Left forelimb (tissue), 1 donor: ENCODE measurements at places on chromosomes 5 and 9.
A peak's percentile ranks its signal among the peaks of the same experiment; 100 is the strongest.

DNA sequence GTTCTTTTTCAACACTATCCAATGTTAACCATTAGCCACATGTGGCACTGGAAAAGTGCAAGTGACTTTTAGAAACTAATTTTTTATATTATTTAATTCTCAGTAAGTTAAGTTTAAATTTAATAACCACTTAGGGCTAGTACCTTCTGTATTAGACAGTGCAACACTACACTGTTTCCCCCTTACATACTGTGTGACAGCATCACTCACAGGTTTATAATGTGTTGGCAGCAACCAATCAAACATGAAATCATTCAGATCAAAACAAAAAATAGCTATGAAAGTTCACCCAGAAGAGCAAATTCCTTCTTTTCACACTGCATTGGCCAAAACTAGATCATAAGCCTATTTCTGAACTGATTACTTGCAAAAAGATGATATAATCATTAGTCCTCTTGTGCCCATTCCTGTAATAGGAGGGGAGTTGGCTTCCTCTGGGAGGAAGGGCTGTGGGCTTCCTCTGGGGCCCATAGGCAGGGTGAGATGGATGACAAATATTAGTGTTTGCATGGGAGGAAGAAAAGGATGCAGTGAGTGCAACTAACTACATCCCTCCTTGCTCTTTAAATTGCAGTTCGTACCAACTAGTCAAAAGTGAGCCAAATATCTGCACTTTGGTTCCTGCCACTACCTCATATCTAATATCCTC lies 708.1 kb upstream of the RGMB start:
- DNase-seq: no peak

GRCh38 chr5:141941307-141941706 lies 16.7 kb downstream of the PCDH12 start:
- no peak for DNase-seq

DNA sequence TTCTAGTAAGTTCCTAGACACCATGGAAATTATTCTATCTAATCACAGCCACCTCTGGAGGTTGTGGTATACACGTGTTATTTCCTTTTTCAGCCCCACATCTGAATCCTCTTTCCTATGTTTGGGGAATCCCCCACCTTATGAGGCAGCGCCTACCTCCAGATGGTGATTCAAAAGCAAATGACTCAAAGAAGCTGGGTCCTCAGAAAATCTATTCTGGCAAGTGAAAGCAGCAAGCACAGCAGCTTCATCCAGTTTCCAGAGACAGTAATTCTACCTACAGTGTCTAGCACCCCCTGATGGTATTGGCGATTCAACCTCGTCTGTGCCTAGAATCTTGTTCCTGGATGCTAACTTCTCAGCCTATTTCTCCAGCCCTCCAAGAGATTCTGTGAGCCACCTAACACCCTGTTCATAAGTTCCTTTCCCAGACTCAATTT lies 43.0 kb downstream of the STRBP start:
- DNase-seq: no peak

DNA sequence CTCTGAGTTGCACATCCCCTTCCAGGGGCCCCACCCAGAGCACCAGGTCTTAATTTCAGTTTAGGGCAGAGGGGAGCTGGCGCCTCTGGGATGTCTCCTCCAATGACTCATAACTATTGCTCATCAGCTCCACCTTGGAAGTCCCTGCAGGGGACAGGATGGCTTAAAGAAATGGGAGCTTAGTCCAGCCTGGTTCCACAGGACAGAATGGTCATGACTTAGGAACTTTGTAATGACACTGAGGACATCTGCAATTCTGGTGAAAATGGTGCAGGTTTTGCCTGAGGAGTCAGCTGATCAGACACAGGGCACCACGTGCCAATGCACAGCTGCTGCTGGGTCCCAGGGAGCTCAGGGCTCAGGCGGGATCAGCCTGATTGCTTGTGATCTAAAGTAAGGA lies 16.4 kb upstream of the PPP1R26 start:
- DNase-seq: no peak

DNA sequence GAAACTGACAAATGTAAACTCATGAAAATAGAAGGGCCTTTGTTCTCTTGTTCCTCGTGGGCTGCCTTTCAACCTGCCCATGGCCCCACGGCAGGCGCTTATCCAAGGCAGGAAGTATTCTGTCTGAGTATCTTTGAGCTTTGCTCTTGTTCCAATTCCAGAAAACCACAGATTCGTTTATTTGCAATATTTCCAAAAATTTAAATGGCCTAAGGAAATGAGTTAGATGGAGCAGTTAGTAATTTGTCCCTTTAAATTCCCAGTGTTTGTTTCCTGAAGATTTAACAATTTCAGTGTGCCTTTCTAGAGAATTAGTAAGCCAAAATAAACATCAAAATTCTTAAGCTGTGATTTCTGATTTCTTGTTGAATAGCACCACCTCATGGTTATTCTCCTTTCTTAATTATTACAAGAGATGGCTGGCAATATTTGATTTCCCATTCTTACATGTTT lies 299.4 kb upstream of the RASA1 start:
- DNase-seq: peak; percentile 73

DNA sequence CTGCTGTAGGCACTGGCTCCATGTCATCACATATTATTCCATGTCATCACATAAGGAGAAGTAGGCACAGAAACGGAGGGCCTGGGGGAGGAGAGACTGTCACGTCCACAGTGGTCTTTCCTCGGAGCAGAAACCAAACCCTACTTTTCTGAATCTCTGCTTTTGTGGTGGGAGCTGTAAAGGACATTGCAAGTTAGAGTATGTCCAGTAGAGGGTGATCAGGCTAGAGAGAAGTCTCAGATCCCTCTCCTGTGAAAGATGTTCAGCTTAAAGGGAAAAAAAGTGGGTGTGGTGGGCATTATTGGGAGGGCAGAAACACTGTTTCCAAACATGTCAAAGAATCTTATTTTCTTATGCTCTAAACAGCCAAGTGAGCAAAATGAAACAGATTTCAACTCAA lies 19.4 kb upstream of the FBP2 start:
- no peak for DNase-seq

- no peak for DNase-seq
These were observed 659.4 kb upstream of the ADAMTS16 start for GRCh38 chr5:4480528-4481349.

GRCh38 chr5:40171971-40172370 lies 507.7 kb upstream of the PTGER4 start:
- no peak for DNase-seq

- DNase-seq: no peak
These were observed 1.6 kb upstream of the CD274 start for GRCh38 chr9:5448461-5449435.

DNA sequence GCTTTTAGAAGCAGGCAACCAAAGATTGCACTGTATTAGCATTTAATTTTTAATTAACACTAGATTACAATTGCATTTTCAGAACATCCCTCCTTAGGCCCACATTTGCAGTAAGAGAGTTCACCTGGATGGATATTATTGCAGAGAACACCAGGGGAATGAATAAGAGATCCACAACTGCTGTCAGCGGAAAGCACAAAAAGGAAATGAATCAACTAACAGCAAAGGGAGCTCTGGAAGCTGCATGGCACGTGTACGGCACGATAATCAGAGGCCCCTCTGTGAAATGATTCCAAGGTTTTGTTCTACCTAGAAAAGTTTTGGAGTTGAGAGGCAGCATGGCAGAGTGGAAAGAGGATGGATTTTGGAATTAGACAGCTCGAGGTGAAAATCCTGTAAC lies 361.2 kb upstream of the C9orf72 start:
- DNase-seq: no peak

DNA sequence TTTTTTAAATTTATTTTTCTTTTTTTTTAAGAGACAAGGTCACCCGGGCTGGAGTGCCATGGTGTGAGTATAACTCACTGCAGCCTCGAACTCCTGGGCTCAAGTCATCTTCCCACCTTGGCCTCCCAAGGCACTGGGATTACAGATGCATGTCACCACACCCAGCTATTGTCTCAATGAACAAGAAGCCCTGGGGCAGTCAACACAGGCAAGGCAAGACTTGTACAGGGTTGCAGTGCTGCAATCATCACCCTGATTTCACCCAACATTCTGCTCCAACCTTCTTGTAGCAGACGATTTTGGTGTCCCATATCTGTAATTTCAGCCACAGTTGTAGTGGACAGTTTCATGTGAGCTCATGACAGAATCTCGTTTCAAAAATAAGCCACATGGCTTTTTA lies 205.8 kb upstream of the KIF2A start:
- DNase-seq: no peak

GRCh38 chr5:144481861-144482260 lies 311.2 kb downstream of the KCTD16 start:
- no peak for DNase-seq

DNA sequence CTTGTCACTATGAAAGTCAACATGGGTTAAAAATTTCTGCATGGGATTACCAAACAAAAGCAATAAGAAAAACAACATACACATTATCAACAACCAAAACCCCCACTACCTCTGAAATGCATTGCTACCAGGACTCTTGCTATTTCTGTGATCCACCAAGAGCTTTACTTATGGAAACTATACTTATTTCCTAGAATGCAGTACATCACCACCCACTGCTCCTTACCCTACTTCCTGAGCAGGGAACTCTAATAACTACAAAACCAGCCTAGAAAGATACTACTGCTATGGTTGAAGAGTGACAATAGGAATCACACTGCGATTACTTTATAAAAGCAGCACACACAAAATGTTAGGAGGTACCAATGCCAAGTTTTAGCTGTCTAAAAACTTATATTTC lies 22.2 kb downstream of the LURAP1L start:
- no peak for DNase-seq

DNA sequence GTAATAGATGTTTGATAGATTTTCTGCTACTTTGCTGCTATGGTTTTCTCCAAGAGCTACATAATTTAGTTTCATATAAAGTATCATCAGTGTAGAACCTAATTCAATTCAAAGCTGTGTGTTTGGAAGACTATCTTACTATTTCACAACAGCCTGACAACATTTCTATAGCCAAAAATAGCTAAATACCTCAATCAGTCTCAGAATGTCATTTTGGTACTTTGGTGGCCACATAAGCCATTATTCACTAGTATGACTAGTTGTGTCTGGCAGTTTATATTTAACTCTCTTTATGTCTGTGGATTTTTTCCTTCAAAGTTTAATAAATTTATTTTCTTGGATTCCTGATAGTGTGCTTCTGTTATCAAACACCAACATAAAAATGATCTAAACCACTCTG lies 35.1 kb upstream of the CCDC152 start:
- DNase-seq: no peak

- DNase-seq: no peak
These were observed 31.4 kb upstream of the MSX2 start for GRCh38 chr5:174692982-174693422.

DNA sequence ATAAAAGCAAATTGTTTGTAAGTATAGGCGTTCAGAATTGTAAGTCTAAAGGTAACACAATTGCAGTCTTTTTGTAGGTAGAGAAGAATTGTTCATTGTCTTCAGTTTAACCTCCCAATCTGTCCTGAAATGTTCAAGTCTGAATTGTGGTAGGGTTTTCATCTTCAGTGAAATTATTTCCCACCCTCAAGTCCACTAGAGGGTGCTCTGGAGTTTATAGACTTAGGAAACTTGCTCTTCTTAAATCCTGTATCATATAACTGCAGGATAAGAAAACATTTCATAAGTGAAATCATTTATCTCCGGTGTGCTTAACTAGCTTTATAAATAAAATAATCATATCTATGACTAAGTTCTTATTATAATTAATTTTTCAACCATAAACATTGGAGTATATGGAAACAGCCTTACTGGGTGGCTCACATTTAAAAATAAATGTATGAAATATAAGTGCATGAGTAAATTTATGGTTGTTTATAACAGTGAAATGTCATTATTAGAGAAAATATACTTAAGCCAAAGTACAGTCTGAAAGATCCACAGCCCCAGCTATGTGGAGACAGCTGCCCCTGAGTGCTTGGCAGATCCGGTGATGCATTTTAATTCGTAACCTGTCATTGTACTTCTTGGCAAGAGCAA lies 182.4 kb upstream of the OTULINL start:
- no peak for DNase-seq

DNA sequence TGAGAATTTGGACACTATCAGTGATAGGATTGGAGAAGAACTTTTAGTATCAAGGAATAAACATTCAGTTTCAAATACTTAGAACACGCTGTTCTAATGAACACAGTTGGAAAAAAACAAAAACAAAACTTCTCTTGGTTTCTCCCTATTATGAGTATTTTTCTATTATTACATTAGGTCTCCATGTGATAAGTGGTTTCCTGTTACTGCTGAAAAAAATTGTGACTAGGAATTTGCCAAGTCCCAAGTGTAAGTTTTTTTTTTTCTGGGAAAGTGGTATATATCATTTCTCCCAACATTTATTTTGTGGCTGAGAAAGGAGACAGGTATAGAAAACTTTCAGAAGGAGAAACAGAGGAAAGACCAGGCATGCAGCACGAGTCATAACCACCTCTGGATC lies 41.1 kb downstream of the PCSK1 start:
- no peak for DNase-seq

DNA sequence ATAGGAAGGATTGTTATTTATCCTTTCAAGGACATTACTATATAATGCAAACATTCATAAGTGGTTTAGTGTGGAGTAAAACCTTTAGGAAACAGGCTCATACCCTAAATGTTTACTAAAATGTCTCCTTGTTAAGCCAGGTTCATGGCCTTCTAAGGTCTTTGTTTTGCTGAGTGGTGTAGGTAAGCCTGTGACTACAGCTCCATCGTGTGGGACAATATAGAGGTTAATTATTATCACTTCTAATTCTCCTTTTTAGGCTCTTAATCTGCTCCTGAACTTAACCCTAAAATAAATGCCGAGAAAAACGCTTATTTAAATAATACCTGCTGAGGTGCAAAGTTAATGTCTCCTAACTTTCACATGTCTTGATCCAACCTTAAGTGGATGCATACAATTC lies 43.8 kb downstream of the SPINK5 start:
- no peak for DNase-seq

DNA sequence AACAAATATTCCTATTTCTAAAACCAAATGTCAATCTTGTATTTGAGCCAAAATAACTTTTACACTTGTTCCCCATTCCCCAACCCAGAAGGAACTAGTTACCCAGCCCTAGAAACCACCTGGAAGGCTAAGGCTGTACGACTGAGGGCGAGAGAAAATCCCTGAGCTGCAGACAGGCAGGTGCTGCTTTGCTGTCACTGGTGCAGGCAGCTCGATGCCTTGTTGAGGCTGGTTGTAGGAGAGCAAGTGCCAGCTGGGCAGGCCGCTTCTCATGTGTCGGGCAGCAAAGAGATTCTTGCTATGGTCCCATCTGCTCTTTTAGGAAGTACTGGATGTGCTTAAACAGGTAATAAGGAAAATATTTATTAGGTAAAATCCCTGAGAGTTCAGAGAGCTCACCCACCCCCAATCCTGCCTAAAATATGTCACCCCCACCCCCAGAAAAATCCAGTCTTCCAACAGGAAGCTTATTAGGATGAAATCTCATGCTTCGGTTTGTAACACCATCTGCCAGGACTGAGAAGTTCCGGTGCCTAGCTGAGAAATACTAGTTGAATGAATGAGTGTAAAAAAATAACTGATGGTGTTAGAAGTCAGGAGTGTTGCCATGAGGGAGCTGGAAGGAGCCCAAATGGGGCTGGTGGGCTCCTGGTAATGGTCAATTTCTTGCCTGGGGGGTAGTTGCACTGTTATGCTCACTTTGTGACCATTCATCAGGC lies 91.1 kb upstream of the DMRT1 start:
- DNase-seq: no peak
